ENCODE measurements at places on chromosomes 2 and 18.

- no peak for DNase-seq
Observed at GRCh38 chr2:15337996-15338666, 223.0 kb downstream of the NBAS start.

GRCh38 chr2:142693171-142693950, 184.1 kb upstream of the KYNU start:
- DNase-seq, result no peak

DNA sequence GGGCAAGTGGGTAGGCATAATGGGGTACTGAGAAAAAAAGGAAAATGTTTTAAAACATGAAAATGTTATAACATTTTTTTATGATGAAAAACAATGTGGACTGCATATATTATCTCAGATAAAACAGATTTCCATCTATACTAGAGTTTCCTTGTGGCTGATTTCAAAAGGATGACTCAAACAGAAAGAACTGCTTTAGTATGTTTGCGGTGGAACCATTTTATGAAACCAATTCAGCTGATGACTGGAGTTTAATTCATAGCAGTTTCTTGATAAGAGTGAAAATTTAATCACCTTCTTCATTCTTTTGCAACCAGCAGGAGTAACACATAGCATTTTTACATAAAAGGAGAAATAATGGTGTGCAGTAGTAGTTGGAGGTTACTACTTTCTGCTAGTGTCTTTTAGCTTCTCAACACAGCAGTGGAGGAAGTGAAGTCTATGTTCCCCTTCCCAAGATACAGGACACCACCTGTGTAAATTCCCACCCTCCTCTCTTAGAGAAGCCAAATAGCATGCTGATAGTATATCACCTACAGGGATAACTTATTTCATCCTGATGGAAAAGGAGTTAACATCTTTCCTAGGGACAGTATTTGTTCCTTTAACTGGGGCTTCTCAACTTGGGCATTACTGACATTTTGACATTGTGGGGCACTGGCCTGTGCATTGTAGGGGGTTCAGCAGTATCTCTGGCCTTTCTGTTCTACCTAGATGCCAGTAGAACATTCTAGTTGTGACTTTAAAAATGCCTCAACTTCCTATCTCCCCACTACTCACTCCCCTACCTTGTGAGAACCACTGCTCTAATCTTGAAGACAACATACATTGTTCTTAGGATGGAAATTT, 29.9 kb downstream of the PELI1 start:
- peak; percentile 75 for DNase-seq

GRCh38 chr18:27789406-27789805, 387.5 kb downstream of the CDH2 start:
- DNase-seq, result no peak

GRCh38 chr2:183081911-183082310, 3.4 kb downstream of the DUSP19 start:
- no peak for DNase-seq

GRCh38 chr2:8500124-8501054, 181.5 kb upstream of the ID2 start:
- DNase-seq, result no peak

DNA sequence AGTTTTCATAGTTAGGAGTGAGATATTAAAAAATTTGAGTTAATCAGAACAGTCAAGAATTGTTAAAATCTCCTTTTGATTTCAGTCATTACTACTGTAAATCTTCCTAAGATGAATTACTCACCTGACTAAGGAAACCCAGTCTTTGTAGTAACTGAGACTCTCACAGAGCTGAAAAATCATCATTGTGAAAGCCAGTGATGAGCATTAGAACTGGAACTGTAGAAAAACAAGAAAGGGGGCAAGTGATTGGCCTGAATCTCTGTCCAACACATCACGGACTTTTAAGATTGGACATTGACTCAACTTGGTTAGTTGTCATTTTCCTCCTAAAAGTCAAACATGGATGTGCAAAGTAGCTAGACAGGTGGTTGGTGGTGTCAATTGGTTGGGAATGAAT, 21.9 kb downstream of the SETBP1 start:
- DNase-seq, result no peak

- DNase-seq, result peak; percentile 34
Observed at GRCh38 chr18:6013171-6013810, 118.0 kb upstream of the TMEM200C start.

DNA sequence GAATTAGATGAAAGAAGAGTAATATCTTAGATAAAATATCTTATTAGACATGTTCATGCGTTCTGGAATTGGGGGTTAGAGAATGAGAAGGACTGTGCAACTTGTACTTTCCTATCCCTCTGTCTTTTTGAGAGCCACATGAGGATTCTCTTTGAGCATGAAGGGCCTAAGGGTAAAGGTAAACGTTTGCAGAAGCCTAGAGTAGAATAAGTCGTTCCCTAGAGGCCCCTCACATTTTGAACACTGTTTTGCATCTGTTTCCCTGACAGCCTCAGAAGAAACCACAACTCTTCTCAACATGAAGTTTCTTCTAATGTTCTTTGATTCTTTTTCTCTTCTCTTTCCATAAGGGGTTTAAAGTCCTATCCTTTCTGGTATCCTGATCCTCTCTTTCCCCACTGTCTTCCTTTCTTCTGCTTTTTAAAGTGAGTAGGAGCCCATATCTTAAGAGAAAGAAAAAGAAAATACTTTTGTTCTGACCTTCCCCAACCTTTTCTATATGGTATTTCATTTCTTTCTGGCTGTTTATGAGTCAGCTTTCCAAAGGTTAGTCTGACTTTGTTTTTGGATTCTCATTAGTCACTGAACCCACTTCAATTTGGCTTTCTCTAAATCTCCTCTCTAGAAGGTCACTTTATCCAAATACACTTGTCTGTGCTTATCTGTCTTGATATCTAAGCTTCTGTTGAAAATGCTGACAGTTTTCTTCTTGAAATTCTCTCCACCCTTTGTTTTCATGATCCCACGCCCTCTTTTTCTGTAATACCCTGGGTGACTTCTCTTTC, 34.8 kb downstream of the PPP1R1C start:
- peak; percentile 4 for DNase-seq

- no peak for DNase-seq
Observed at GRCh38 chr2:239469106-239469960, 68.5 kb upstream of the HDAC4 start.

DNA sequence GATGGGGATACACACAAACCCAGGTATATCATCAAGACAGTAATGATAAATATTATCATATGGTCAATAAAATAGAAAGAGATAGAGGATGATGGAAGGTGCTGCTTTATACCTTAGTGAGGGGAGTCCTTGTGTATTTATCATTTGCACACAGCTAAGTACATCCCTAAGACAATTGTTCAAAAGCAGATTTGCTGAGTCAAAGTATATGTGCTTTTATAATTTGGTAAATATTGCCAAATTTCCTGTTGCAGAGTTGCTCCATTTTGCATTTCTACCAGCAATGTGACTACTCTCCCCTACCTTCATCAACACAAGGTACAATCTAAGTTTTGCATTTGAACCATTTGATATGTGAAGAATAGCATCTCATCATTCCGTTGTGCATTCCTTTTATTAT, 22.6 kb upstream of the PLEK start:
- DNase-seq, result no peak

- peak; percentile 60 for DNase-seq
Observed at GRCh38 chr2:119407430-119408220, 24.0 kb upstream of the TMEM37 start.

GRCh38 chr2:59413751-59414570, 1139.5 kb downstream of the BCL11A start:
- DNase-seq, result no peak

GRCh38 chr18:24136967-24137373, 1.9 kb upstream of the CABYR start:
- peak; percentile 11 for DNase-seq

DNA sequence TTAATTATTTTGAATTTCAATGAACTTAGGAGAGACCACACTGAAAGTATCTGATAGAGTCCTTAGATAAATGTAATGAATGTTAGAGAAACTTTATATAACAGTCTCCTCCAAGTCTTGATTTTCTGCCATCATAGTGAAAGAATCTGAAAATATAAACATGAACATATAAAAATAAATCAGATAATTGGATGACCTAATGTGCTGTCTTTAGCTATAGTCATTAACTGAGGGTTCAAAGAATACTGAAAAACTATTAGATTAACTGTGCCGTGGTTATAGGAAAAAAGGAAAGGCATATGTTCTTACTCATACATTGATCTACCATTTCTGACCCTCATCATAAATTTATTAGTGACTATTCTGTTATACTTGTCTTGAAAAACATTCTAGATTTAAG, 47.0 kb upstream of the SPAG16 start:
- DNase-seq, result no peak

GRCh38 chr2:190188289-190188688, 125.8 kb upstream of the MSTN start:
- no peak for DNase-seq

- DNase-seq, result no peak
Observed at GRCh38 chr2:28420722-28421121, 28.1 kb downstream of the FOSL2 start.

DNA sequence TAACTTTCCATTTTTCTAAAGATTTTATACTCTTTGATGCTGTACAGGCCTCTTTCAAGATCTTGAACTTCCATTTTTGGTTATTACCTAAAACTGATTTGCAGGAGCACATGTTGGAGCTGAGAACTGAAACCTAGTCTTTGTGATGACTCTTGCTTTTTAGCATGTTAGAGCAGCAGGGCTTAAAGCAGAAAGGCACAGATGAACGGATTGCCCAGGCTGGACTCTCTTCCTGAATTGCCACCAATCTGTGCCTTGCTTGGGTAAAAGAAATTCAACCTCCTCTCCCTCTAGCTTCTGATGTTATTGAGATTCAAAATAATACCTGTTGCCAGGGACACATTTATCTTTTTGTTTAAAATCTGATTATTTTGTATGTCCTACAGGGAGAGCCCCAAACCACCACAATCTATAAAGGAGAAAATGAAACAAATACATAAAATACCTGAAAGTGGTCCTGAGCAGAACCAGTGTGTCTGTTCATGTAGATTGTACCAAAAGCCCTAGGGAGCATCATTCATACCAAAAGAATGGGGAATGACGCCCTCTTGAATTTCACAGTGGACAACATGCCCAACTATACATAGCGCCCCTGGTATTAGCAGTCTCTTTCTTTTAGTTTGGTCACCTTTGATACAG, 277.0 kb upstream of the MAP2 start:
- DNase-seq, result no peak

DNA sequence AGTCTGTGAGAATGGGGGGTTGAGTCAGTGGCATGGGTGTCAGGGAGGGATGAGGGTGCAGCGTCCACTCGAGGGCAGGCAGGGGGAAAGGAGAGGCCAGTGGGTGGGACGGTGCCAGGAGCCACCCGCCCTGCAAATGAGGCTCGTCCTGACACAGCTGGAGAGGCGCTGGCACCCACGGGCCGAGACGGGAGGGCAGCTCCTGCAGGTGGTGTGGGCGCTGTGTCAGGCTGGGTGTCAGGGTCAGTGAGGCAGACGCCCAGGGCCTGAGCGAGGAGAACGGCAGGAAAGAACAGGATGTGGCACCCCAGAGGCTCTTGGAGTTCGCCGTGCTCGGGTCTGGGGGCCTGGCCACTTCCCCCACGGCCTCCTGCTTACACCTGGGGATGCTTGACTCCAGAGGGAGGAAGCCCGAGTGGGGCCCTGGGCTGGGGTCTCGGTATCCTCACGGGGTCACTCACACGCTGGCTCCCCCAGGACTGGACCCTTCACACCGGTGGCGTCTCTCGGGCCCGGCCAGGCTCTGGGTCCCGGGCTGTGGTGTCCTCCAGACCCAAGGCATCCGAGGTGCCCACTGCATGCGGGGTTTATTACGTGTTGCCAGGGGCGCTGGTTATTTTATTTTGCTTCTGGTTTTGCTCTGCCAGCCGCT, 130.5 kb upstream of the CTDP1 start:
- DNase-seq, result no peak

DNA sequence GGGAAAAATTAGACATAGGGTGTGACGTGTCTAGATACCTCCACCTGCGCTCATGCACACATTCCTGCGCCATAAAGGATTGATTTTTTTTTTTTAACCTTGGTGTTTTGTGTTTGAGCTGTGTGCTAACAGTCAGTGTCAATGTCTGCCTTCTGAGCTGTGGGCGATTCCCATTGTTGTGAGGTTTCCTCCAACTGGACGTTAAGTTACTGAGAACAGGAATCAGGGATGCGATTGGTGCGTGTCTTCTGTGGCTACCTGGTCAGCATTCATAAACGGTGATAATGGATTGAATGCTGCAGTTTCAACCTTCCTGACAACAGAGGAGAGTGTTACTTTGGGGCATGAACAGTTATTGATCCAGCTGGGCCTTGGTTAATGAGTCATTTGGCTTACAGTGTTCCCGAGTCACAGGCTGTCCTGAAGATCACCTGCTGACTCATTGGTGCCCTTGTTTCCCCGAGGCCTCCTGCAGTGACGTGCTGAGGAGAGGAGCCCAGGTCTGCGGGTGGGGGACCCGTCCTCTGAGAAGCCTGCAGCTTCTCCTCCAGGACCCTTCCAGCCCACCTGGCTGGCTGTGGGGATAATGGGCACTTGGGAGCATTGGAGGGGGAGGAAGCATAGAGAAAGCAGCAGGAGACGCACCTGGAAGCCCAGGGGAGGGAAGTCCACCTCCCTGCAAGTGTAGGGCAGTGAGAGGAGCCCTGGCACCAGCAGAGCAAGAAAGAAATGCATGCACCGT, 25.8 kb upstream of the CABYR start:
- DNase-seq, result no peak

GRCh38 chr2:160783474-160783873, 289.9 kb upstream of the RBMS1 start:
- peak; percentile 27 for DNase-seq

DNA sequence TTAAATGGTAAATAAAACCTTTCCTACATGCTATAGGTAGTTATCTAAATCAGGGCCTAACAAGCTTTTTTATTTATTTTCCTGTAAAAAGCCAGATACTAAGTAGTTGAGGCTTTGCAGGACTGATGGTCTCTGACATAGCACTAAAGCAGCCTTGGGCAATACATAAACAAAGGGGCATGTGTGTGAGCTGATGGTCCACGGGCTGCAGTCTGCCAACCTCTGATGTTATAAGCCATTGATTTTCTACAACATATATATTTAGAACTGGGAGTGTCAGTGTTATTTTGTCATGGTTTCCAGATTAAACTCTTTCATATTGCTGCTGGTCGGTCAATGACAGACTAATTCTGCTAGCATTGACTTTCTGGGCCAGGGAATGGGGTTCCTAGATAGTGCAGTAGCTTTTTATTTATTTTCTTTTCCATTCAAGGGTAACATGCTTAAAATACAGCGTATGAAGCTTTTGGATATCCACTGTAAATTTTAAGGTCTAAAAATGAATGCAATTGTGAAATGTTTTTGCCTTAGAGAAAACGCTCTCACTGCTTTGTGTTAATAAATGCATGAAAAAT, 134.0 kb downstream of the NEDD4L start:
- DNase-seq, result no peak

GRCh38 chr2:75432761-75433361, 127.9 kb downstream of the EVA1A start:
- DNase-seq, result peak; percentile 40

GRCh38 chr2:215430528-215431187, 5.2 kb downstream of the FN1 start:
- DNase-seq, result peak; percentile 93

- DNase-seq, result no peak
Observed at GRCh38 chr2:11659115-11659475, 10.9 kb downstream of the NTSR2 start.

- no peak for DNase-seq
Observed at GRCh38 chr2:26521054-26521912, 43.4 kb upstream of the OTOF start.
